ENCODE measurements at places on chromosomes 5 and 9. TPM values are rescaled to one million over a fixed set of nuclear protein-coding genes. Genes with fewer than 3 reads are reported as not detected.

PTGER4 gene
- total RNA-seq: 6.2 TPM

DNA sequence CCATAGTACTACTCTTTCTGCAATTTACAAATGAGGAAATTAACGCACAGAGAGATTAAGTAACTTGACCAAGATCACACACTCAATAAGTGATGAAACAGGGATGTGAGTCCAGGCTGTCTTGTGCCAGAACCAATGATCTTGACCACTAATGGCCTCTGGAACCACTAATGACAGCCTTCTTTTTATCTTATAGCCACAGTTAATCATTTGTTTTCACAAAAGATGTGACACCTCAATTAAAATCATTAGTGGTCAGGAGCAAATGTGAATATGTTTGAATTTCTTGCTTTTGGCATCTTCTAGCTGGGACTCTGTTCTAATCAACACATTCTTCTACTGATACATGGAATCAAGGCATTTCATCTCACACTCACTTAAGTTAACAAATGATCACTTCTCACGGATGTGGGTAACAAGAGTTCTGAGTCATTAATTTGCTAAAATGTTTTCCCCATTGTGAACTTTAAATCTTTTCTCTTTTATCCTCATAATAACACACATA, 102.7 kb upstream of the CD180 start:
- no peak overlapping the region for H3K27ac ChIP-seq
- no peak for DNase-seq
- H3K27me3 ChIP-seq: no peaks in the 10 kb centered on the region
- H3K4me1 ChIP-seq: peaks cover 7% of the 10 kb centered on the region
- no peaks in the 10 kb centered on the region for H3K36me3 ChIP-seq

GRCh38 chr5:115818821-115819220, 2.4 kb upstream of the CDO1 start:
- H3K4me3 ChIP-seq: no peak overlapping the region
- no peaks in the 10 kb centered on the region for H3K27me3 ChIP-seq
- DNase-seq: no peak
- no peaks in the 10 kb centered on the region for H3K36me3 ChIP-seq
- peaks cover 4% of the 10 kb centered on the region for H3K4me1 ChIP-seq

DNA sequence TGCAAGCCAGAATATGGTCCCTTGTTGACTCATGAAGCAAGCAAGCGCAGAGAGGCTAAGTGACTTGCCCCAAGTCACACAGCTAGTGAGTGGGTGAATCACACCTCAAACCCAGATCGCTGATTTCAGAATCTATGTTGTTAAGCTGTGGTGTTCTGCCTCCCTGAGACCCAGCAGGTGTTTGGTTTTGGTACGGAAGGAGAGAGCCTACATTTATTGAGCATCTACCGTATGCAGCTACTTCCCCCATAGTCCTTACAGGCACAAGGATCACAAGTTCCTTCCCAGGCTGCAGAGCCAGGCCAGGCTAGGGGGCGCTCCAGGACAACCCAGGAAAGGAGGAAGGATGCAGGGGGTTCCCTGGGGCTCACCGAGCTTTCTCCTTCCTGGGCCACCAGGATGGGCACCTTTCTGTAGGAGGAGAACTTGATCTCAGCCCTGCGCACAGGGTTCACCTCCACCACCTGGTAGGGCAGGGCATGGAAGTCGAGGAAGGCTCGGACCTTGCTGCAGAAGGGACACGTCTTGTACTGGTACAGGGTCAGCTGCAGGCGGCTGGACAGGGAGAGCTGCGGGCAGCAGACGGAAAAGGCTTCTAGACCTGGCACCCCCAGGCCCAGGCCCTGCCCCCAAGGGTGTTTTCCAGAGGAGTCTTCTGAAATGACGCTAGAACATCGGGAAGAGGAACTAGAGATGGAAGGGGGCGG, 2.5 kb downstream of the PTGES2 start:
- H3K27ac ChIP-seq: no peak overlapping the region
- DNase-seq: peak; percentile 66
- H3K4me3 ChIP-seq: no peak overlapping the region
- H3K4me1 ChIP-seq: peaks cover 9% of the 10 kb centered on the region
- H3K36me3 ChIP-seq: no peaks in the 10 kb centered on the region

- H3K27me3 ChIP-seq: no peaks in the 10 kb centered on the region
- peaks cover 5% of the 10 kb centered on the region for H3K4me1 ChIP-seq
- no peak for DNase-seq
- no peaks in the 10 kb centered on the region for H3K36me3 ChIP-seq
- no peak overlapping the region for H3K27ac ChIP-seq
- H3K4me3 ChIP-seq: no peak overlapping the region
These were observed 54.4 kb downstream of the CCDC192 start for GRCh38 chr5:127757576-127757975.

GRCh38 chr5:149917073-149917676, 27.4 kb downstream of the PDE6A start:
- no peaks in the 10 kb centered on the region for H3K36me3 ChIP-seq
- H3K27me3 ChIP-seq: no peaks in the 10 kb centered on the region
- peaks cover 6% of the 10 kb centered on the region for H3K4me1 ChIP-seq
- DNase-seq: no peak
- H3K27ac ChIP-seq: no peak overlapping the region
